ENCODE measurements at places on chromosomes 3 and 15.

DNA sequence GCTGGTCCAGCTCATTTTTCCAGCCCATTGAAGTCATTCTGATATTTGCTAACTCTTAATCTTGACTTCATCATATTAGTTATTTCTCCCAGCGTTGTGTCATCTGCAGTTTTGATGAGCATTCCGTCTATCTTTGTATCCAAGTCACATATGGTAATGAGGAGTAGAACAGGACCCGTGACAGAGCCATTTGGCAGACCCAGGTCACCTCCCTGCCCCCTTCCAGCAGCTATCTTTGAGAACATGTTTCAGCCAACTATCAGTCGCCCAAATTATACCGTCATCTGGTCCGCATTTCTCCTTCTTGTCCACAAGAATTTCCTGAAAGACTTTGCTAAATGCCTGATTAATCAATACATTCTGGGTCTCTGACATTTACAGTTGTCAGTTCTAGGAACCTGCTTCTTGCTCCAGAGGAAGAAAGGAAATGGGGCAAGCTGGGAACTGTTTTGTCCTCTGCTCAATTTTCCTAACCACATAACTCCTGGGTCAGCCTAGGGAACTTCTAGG, 347.1 kb upstream of the NR2E3 start:
- DNase-seq = no peak

DNA sequence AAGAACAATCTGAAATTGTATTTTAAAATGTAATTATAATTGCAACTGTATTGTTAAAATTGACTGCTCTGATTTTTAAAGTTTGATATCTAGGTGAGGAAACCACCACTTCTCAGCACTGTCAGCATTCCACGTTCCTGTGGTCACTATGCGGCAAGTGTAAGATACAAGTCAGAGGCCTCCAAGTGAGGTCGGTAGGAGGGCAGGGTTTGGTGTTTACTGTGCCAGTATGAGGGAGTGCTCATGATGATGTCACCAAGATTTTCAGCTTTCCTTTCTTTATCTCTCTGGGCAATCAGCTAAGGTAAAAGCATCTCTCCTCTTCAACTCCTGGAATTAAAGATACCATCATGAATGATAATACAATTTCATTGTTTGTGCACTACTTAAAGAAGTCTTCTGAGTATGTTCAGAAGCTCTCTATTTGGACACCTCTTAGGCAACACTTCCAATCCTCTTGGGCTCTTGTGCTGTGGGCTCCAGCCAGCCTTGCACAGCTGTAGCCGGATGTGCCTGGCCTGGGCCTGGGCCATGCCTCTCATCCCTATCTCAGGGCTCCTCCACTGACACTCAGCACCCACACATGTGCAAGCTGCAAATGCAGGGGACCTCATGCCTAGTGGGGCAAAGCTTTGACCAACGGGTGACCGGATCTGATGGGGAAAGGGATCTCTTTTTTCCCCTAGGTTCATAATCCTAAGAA, 42.9 kb downstream of the CCR3 start:
- no peak for DNase-seq

DNA sequence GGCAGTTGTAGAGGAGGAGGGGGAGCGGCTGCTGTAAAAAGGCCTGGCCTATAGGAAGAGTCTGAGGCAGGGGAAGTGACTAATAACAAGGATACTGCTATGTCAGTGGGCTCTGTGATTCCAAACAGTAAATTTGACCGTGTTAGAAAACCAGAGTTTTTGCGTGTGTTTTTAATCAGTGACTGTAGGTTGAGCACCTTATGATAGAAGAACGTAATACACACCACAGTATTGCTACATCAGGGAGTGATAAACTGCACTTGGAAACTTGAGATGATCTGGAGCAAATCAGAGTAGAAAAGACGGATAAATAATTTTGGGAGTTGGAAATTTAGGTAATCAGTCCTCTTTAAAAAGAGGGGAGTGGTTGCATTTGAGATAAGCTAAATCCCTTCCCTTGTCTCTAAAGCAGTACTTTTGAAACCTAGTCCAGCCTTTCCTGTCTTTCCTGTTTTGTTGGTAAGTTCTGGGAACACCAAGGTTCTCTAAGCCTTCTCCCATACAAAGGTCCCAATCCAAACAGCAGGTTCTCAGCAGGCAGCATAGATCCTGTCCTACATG, 130.5 kb upstream of the NR2E3 start:
- no peak for DNase-seq

- no peak for DNase-seq
Observed at GRCh38 chr15:74794248-74794969, 12.5 kb downstream of the CSK start.

- no peak for DNase-seq
Observed at GRCh38 chr15:39157882-39158281, 423.0 kb upstream of the THBS1 start.

DNA sequence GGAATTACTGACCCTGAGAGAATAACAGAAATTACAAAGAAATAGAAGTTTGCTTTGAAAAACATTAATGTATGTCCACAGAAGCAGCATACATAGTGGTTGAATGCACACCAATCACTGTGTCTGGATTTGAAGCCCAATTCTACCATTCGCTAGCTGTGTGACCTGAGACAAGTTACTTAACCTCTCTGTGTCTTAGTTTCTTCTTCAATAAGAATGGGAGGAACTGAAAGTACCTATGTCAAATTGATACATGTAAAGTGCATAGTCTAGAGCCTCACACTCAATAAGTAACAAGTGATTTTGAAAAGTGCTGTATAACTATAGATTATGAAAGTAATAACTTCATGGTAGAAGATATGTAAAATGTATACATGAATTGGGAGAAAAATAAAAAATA, 457.8 kb downstream of the FOXP1 start:
- no peak for DNase-seq

DNA sequence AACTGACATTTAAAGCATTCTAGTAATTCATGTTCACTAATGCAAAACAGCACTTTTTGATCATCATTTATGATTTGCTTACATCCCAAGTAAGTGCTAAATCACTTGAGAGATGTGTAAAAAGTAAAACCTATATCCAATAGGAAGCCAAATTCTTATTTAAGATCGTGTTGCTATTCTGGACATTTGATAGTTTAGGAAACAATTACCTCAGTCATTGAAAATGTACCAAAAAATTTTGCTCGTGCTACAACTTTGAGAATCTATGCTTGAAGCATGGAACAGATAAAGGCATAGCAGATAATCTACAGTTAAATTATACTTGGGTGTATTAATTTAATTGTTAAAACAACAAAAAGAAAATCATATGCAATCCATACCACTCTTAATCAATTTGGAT, 571.6 kb upstream of the NR2F2 start:
- no peak for DNase-seq

GRCh38 chr15:39495871-39496840, 84.7 kb upstream of the THBS1 start:
- no peak for DNase-seq

DNA sequence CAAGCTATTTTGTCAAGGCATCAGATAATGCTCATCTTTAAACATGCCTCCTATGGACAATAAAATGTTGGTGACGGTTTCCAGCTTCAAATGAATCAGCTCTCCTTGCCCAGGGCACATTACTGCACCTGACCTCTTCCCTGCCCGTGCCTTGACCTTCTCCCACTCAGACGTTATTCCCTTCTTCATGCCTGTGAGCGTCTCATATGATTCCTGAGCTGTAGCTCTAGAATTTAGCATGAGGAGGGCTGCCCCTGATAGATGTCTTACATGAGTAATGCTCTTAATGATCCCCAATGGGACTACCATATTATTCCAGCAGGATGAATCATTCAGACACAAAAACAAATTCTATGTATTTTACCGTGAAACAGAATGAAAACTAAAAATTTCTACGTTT, 762.7 kb downstream of the ROBO1 start:
- DNase-seq = no peak

DNA sequence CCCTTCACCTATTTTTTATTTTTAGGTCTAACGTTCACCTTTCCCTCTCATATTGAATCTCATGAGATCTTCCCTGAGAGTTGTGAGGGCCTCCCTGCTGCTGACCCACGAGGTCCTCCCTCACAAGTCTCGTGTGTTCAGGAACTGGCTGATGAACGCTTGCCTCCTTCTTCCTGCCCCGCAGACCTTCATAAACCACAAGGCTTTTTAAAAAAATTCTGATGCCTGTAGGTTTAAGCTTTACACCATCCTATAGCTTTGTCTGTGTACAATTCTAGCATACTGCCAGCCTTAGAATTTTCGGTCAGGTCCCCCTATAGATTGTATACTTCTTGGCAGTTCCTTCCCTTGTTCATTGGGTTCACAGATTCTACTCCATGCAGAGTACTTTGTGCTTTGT, 50.5 kb downstream of the CHST2 start:
- DNase-seq = no peak

DNA sequence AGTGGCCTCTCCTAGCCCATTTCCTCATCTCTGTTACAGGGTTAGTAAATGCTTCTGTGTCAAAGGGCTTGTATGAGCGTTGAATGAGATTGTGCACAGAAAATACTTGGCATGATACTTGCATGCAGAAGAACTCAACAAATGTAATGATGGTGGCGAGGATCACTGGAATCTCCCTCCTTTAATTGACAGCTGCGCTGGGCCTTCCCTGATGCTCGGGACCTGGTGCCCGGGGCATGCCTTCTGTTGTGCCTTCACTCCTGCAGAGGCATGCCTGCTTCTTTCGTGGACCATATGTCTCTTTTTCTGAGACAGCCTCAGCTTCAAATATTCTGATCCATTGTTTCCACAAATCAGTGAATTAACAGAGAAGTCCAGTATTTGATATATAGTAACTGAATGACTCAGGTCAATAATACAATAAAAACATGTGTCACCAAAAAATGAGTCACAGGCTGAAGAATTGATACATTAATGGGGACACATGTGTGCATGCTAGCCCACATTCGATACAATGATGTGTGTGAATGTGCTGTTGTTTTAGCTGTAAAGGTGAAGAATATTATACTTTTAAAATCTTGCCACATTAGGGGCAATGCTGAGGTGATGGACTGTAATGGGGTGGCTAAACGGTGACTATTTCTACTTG, 243.3 kb upstream of the TBL1XR1 start:
- DNase-seq = no peak

DNA sequence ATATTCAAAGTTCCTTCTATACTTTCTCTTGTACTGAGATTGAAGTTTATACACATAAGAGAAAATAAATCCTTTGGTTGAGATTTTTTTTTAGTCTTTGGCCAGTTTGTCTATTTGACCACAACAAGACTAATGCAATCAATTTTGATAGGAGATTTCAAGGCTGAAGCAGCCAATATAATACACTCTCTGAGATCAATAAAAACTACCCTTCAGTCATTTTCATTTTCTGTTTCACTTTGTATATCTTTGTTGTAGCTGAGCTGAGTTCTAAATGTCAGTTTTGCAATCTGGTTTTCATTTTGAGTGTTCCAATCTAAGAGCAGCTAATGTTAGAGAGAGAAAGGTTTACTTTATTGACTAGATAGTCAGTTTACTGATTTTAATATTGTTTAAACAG, 623.8 kb upstream of the ROBO1 start:
- DNase-seq = no peak

GRCh38 chr15:67066959-67067853, 1.8 kb downstream of the SMAD3 start:
- no peak for DNase-seq

- DNase-seq = no peak
Observed at GRCh38 chr3:187107989-187108388, 31.3 kb downstream of the RPL39L start.

DNA sequence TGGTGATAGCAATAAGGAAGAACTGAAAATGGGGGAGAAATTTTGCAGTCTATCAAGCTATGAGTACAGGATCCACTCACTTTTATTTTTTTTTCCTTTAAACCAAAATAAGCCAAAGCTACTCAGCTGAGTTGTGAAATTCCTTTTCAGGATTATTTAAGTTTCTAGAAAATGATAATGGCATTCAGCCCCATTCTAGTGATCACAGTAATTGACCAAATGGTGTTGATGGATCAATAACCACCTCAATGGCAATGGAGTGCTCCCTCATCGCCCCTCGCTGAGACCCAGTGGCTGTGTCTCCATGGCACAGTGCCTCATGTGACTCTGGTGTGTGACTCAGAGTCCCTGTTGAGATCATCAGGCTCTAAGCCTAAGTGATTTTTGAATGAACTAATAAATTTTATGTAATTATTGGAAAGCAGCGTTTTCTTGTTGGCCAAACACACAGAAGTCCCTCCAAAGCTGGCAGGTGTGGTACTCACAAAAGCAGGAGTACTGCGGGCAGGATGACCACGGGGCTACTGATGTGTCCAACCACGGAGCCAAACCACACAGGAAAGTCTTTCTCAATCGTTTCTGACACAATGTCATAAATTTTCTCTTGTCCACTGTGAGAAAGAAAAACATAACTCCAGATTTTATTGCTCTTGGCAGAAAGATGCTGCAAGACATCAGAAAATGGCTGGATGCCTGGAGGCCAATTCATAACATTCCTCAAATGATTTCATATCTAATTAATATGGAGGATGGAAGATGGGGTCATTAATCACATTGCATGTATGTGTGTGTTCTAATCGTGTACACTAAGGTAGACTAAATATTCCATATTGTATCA, 14.4 kb upstream of the STARD5 start:
- DNase-seq = no peak

DNA sequence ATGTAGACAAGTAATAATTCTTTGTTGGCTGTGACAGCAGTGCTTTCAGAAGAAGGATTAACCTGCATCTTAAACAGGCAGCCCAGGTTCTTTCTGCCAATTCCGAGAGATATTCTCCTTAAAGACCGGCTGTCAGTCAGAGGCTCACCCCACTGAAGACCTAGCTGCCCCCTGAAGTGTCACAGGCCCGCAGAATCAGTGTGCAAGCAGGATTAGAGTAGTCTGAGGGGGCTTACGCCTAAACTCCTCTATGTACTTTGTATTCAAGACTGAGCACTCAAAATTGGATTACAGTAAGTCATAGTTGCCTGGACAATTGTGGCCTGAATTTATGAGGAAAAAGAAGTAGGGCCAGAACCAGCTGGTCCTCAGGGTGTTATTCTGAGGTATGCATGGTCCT, 342.9 kb downstream of the CLSTN2 start:
- no peak for DNase-seq

DNA sequence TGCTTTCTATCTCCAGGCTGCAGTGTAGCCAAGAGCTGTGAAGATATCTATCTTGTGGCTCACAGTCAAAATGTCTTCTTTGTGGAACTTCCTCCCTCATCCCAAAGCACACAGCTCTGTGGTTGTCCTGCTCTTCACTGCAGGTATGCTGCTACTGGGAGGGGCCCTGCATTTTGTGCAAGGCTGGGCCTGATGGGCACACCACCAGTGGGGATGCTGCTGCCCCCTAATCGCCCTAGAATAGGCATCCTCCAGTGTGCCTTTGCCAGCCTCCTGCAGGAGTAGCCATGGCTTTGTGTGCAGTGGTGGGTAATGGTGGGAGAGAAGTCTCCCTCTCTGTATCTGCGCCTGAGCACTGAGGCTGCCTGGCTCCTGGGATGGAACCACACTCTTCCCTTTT, 297.3 kb downstream of the DOCK3 start:
- DNase-seq = no peak

GRCh38 chr3:98556164-98557130, 24.7 kb downstream of the GPR15 start:
- DNase-seq = peak; percentile 39

GRCh38 chr3:49617390-49618013, 56.6 kb upstream of the APEH start:
- no peak for DNase-seq
